ENCODE measurements at places on chromosomes 13 and 19. TPM values are rescaled to one million over a fixed set of nuclear protein-coding genes. Genes with fewer than 3 reads are reported as not detected.

- DNase-seq, result no peak
These were observed 625.2 kb downstream of the DIAPH3 start for GRCh38 chr13:59538512-59538911.

CA11 gene
- 10.9 TPM for total RNA-seq

GPR12 gene
- total RNA-seq, result not detected

- DNase-seq, result no peak
These were observed 3.3 kb downstream of the ISYNA1 start for GRCh38 chr19:18434411-18435175.

GRCh38 chr13:26946684-26947343 lies 186.2 kb upstream of the GPR12 start:
- no peak for DNase-seq

- DNase-seq, result no peak
These were observed 514 bp downstream of the PRKACA start for GRCh38 chr19:14116918-14117578.

DNA sequence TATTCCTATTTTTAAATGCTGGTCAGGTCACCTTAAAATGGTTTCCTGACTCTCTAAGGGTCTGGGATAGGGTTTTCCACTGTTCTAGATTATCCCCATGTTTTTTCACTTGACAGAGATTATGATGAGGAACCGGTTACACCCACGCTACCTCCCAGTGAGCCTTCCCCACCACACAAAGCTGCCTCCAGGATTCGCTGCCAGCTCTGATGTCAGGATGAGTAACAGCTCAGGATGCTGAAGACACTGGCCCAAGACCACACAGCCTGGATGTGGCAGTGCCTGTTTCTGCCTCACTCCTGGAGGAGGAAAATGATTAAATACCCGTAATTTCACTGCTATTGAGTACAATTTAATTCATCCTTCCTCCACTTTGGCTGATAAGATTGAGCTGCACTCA lies 22.9 kb downstream of the ZNF114 start:
- no peak for DNase-seq

MCEMP1 gene
- not detected for total RNA-seq
